ENCODE measurements at places on chromosomes 5 and 9.

- no peaks in the 10 kb centered on the region for H3K36me3 ChIP-seq
- H3K27me3 ChIP-seq = no peaks in the 10 kb centered on the region
- no peak overlapping the region for H3K27ac ChIP-seq
- no peak for DNase-seq
Measured at GRCh38 chr9:115396071-115396529, 278.1 kb upstream of the TNC start.

DNA sequence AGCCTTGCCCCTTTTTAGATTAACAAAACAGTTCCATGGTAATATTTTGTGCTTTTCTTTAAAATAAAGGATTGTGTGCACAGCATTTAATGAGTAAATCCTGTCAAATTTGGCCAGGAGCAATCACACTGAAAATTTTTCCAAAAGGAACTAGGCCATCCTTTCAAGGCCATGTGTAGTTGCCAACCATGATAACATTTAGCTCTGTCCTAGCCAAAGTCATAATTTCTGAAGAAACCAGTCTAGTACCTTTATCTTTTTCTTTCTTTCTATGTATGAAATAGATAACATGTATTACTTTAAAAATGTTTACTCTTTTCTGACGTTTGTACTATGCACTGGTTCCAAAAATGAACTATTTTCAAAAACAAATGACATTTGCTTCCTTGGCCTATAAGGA lies 143.7 kb downstream of the PBX3 start:
- H3K27me3 ChIP-seq = no peaks in the 10 kb centered on the region
- DNase-seq = no peak
- H3K36me3 ChIP-seq = no peaks in the 10 kb centered on the region
- peaks cover 2% of the 10 kb centered on the region for H3K4me1 ChIP-seq

GRCh38 chr5:173831196-173831914 lies 56.8 kb upstream of the CPEB4 start:
- no peak overlapping the region for H3K27ac ChIP-seq
- 0 out of 2 replicates have a peak, but pooled peaks cover 3% of the 10 kb centered on the region for H3K36me3 ChIP-seq
- no peak overlapping the region for H3K4me3 ChIP-seq
- DNase-seq = no peak
- H3K27me3 ChIP-seq = no peaks in the 10 kb centered on the region
- H3K4me1 ChIP-seq = no peaks in the 10 kb centered on the region

GRCh38 chr5:13704396-13704795 lies 240.1 kb downstream of the DNAH5 start:
- no peak overlapping the region for H3K4me3 ChIP-seq
- no peaks in the 10 kb centered on the region for H3K4me1 ChIP-seq
- DNase-seq = no peak
- no peaks in the 10 kb centered on the region for H3K36me3 ChIP-seq
- no peaks in the 10 kb centered on the region for H3K27me3 ChIP-seq
- H3K27ac ChIP-seq = no peak overlapping the region

- no peak for DNase-seq
- no peak overlapping the region for H3K27ac ChIP-seq
- no peaks in the 10 kb centered on the region for H3K27me3 ChIP-seq
- no peaks in the 10 kb centered on the region for H3K4me1 ChIP-seq
Measured at GRCh38 chr5:77280036-77280435, 69.6 kb downstream of the PDE8B start.

DNA sequence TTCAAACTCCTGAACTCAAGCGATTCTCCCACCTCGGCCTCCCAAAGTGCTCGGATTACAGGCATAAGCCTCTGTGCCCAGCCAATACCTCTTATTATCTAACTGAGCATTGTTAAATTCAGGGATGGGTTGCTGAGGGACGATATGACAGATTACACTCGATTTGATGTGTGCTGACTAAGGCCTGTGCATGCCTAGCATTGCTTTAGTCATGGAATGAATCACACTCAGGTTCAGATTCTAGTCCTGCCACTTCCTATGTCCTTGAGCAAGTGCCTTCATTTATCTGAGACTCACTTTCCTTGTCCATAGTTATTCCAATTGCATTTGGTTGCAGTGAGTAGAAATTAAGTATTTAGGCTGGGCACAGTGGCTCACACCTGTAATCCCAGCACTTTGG lies 19.5 kb downstream of the THBS4 start:
- no peak for DNase-seq
- no peak overlapping the region for H3K4me3 ChIP-seq
- H3K27me3 ChIP-seq = no peaks in the 10 kb centered on the region
- H3K36me3 ChIP-seq = no peaks in the 10 kb centered on the region

DNA sequence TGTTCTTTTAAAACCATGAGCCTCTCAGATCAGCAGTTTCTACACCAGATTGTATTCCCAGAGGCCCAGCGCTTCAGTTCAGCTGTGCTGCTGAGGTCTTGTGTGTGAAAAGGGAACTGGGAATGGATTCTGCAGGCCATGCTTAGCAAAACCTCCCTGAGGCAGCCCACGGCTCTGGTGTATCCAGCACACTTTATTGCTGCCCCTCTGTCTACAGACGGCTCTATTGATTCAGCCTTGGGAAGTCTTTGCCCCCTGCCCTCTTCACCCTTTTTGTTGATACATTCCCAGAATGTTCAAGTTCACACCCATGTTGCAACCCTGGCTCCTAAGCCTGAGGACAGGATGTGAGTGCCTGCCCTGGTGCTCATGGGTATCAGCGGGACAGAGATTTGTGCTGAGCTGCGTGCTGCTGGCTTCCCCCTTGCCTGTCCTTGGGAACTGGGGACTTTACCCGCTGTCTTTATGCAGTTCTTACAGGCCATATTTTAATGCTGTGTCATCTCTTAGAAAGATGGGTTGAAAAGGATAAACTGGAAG lies 37.3 kb downstream of the ARHGAP26 start:
- no peak overlapping the region for H3K4me3 ChIP-seq
- no peak overlapping the region for H3K27ac ChIP-seq
- 0 out of 3 replicates have a peak, but pooled peaks cover 1% of the 10 kb centered on the region for H3K36me3 ChIP-seq
- no peak for DNase-seq

- H3K27me3 ChIP-seq = no peaks in the 10 kb centered on the region
- peaks cover 5% of the 10 kb centered on the region for H3K4me1 ChIP-seq
- H3K27ac ChIP-seq = no peak overlapping the region
- peak overlapping the region; percentile 3 for H3K4me3 ChIP-seq
- H3K36me3 ChIP-seq = peaks cover 36% of the 10 kb centered on the region
- DNase-seq = no peak
Measured at GRCh38 chr5:1505506-1506241, 18.1 kb downstream of the LPCAT1 start.

GRCh38 chr5:20949636-20950035 lies 961.6 kb upstream of the CDH18 start:
- no peaks in the 10 kb centered on the region for H3K36me3 ChIP-seq
- H3K27me3 ChIP-seq = no peaks in the 10 kb centered on the region
- H3K4me3 ChIP-seq = no peak overlapping the region

- no peak for DNase-seq
- H3K4me1 ChIP-seq = no peaks in the 10 kb centered on the region
- H3K4me3 ChIP-seq = no peak overlapping the region
- H3K27me3 ChIP-seq = no peaks in the 10 kb centered on the region
- H3K27ac ChIP-seq = no peak overlapping the region
Measured at GRCh38 chr5:8098081-8098480, 229.1 kb downstream of the MTRR start.

All from H9 (cell line).